AG08395 (cell line): ENCODE measurements at places on chromosomes 12 and 14.

DNA sequence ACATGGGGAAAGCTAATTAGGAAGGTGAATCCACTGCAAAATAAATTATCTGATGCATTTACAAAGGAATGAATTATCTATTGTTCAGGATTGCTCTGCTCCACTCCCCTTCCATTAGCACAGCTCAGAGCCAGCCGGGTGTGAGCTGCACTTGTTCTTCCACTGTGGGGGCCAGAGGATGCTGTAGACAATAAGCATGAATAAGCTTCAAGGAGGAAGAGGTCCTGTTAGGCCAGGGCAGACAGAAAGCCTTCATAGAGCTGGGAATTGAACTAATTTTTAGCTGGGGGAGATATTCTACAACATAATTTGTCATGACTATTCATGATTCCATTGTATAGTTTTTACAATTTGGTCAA lies 137.6 kb upstream of the MAX start:
- DNase-seq: no peak

GRCh38 chr14:104416383-104416782 lies 163.2 kb upstream of the C14orf180 start:
- DNase-seq: no peak

DNA sequence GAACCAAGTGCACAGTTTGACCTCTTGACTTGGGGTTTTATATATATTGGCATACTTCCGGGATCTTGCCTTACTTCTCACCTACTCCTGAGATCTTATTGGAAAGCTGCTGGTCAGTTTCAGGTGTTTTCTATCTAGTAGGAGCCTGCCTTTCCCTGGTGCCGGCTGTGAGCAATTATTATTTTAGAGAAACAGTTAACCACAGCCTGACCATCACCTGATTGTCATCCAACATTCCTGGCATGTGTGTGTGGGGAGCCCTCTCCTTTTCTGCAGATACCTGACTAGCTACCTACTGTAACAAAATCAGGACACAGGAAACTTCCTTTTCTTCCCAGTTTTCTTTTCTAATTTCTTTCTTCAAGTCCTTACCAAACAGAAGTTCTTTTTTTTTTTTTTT lies 220.4 kb downstream of the ATP23 start:
- no peak for DNase-seq

DNA sequence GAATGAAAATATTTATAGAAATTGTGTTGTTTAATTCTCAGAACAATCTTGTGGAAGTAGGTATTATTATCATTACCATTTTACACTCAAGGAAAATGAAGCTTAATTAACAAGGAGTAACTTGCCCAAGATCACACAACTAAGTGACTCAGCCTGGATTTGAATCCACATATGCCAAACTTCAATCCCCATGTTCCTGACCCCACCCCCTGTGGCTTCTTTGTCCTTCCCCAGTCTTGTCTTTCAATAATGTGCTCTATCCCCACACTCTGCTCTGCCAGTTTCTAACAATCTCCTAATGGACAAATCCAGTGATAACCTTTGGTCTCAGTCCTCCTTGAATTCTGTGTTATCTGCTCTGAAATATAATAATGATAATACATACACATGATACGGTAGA lies 355.2 kb downstream of the BMP4 start:
- DNase-seq: no peak

- DNase-seq: no peak
These were observed 10.6 kb upstream of the DRAM1 start for GRCh38 chr12:101866615-101867373.

DNA sequence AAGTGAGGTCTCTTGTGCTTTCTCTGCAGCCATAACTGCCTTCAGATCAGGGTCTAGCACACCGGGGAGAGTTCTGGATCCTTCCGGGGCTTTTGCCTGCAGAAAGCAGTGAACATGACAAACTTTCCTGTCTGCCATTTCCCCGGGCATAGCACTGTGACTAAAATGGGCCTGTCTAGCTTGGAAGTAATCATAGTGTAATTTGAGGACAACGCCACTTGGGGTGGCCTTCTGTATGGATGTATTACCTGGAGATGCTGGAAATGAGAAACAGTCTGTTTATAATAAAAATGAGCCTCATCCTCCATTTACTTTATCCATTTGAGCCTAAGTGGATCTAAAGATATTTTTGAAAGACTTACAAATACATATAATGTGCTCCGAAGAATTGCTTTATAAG lies 453.7 kb downstream of the VRK1 start:
- no peak for DNase-seq

- no peak for DNase-seq
These were observed 19.9 kb upstream of the COCH start for GRCh38 chr14:30854492-30854891.

GRCh38 chr14:89495718-89496117 lies 78.7 kb upstream of the FOXN3 start:
- DNase-seq: no peak

GRCh38 chr14:34075042-34075744 lies 124.3 kb upstream of the EGLN3 start:
- DNase-seq: no peak

DNA sequence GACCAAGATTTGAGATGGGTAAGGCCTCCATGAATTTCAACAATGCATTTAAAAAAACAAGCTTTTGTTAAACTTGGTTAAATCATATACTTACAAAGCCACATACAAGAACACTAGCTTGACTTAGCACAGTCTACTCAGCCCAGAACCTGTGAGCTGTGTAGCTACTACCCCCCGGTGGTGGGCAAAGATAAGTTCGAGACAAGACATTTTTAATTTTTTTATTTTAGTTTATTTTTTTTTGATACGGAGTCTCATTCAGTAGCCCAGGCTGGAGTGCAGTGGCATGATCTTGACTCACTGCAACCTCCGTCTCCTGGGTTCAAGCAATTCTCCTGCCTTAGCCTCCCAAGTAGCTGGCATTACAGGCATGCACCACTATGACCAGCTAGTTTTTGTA lies 3.7 kb upstream of the NECAP1 start:
- peak; percentile 35 for DNase-seq

- DNase-seq: no peak
These were observed 353.0 kb downstream of the RAD51B start for GRCh38 chr14:68172627-68173026.

DNA sequence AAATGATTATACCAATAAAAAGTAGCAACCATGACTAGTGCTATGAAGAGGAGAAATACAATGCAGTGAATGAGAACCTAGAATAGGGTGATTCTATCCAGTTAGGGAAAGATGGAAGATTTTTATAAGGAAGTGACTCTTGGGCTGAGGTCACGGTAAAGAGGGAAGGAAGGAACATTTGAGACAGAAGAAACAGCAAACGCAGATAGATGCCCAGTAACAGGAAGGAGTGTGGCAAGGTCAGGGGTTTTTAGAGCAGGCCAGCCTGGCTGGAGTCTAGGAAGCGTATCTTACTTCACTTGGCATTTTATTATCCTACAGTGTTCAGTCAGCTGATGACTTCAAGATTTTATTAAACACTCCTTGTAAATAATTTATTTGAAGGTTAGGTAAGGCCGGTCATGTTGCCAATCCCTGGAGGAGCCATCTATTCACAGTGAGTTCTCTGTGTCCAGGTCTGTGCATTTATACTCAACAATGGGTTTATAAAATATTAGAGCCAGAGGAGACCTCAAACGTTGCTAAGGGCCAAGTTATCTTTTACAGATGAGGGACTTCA lies 170.6 kb downstream of the PRKCH start:
- DNase-seq: no peak
